ENCODE measurements at places on chromosomes 2 and 18.

DNA sequence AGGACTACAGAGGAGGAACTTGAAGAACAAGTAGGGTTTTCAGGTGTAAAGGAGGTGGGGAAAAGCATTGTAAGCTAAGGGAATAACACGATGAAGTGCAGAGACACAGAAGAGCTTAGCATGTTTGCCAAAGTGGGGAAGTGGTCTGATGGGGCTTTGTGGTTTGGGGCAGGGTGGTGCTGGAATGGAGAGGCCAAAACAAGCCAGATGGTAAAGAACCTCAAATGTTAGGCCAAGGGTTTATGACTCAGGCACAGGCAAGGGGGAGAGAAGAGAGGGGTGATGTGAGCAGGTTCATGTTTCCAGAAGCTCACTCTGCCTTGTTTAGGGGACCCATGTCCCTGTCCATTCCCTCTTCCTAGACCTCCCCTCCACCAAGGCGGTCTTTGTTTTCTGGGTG lies 104.5 kb upstream of the YWHAQ start:
- no peak for DNase-seq

GRCh38 chr2:165687426-165688002 lies 106.5 kb downstream of the GALNT3 start:
- no peak for DNase-seq

DNA sequence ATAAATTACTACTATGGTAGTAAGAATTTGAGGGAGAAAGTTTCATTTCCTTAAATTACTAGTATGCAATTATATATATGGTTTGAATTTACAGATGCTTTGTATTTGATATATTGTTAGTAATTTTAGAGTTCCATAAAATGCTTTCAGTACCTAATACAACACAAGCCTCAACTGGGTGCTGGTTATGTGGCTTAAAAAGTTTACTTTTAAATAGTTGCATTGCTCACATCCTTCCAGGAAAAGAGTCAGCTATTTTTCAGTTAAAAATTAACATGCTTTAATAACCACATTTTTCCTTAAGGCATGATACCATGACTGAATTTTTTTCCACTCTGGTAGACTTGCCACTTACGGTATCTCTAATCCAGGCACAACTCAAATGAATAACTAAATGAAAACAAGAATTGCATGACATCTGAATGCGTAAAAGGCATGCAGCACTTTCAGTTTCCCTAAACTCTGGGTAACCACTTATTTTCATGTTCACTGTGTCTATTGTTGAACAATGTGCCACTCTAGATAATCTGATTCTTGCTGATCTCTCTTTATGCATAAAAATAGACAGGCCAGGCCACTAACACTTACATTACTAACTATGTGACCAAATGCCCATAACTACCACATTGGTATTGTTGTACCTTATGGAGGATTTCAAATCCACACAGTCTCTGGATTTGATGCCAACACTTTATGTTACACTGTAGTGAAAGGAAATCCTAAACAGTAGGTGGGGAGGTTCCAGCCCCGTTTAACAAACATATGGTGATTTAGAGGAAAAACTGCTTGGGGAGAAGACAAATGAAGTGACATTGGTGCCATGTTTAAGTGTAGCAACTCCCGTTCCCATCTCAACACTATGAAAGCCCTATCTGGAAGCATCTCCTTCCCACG lies 35.5 kb upstream of the SLC35F5 start:
- no peak for DNase-seq

- no peak for DNase-seq
These were observed 195.0 kb downstream of the MYCN start for GRCh38 chr2:16135196-16135912.

DNA sequence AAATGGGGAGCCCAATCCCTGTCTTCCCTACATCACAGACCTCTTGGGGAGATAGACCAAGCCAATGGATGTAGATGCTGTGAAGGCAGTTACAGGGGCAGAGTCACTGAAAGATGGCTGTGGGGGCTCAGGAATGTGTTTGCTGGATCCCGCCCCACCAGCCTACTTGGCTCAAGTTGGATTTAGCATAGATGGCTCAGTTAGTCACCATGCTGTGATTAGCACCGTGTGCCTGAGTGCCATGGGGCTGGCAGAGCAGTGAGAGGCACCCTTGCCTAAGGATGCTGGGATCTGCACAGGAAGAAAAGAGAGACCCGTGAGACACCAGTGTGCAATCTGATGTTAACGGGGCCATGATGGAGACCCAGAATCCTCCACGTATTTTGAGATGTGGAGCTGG lies 228.3 kb downstream of the DYSF start:
- no peak for DNase-seq

All from activated naive CD8-positive, alpha-beta T cell treated with anti-CD3 and anti-CD28 coated beads, Interleukin-2, amount 50 U/mL, for 24 hours (primary cell).